ENCODE measurements at places on chromosomes 7 and 10. TPM values are rescaled to one million over a fixed set of nuclear protein-coding genes. Genes with fewer than 3 reads are reported as not detected.

Gene TSPAN12
- total RNA-seq = 0.79 TPM

Gene ATXN7L1
- 5.3 TPM for total RNA-seq

Gene UCMA
- total RNA-seq = not detected

Gene OR6B1
- not detected for total RNA-seq

Gene FAM25C
- total RNA-seq = 0.98 TPM

Gene CARD11
- total RNA-seq = 2.5 TPM

Gene PRF1
- total RNA-seq = 0.03 TPM

Gene IFIT3
- total RNA-seq = 4.5 TPM

Gene MYO1G
- 0.21 TPM for total RNA-seq

Gene LIMK1
- total RNA-seq = 34.2 TPM
